CD4-positive, alpha-beta T cell treated with Interleukin-21 for 1 hour (primary cell): ENCODE measurements at places on chromosomes 11 and 22.

- no peak for DNase-seq
Observed at GRCh38 chr11:134282121-134283045, 6.2 kb downstream of the GLB1L3 start.

DNA sequence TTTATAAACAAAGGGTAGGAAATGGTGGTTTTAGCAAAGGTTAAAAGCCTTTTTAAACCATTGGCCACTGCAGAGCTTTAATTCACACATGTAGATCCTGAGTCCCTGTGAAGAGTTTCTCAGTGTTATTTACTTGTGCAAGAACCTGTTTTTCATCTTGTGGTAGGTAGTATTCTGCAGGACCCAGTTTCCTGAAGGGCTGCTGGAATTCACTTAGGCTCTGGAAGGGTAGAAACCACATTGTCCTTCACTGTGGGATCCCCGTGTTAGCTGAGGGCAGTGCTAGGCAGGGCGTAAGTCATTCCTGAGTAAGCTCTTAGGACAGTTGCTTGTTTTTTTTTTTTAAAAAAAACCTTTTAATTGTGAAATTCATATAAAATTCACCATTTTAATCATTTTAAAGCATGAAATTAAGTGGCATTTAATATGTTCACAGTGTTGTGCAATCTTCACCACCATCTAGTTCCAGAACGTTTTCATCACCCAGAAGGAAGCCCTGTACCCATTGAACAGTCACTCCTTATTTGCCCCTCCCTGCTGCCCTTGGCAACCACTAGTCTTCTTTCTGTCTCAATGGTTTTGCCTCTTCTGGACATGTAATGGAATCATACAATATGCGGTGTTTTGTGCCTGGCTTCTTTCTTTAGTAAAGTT is 77.7 kb downstream of the C22orf31 start:
- DNase-seq: no peak

GRCh38 chr11:107567739-107568335 is 2.3 kb upstream of the ALKBH8 start:
- no peak for DNase-seq

- no peak for DNase-seq
Observed at GRCh38 chr11:110038201-110038600, 55.0 kb upstream of the ZC3H12C start.

GRCh38 chr11:118213781-118214180 is 11.0 kb downstream of the JAML start:
- no peak for DNase-seq

GRCh38 chr11:110774138-110775014 is 62.1 kb upstream of the ARHGAP20 start:
- no peak for DNase-seq

DNA sequence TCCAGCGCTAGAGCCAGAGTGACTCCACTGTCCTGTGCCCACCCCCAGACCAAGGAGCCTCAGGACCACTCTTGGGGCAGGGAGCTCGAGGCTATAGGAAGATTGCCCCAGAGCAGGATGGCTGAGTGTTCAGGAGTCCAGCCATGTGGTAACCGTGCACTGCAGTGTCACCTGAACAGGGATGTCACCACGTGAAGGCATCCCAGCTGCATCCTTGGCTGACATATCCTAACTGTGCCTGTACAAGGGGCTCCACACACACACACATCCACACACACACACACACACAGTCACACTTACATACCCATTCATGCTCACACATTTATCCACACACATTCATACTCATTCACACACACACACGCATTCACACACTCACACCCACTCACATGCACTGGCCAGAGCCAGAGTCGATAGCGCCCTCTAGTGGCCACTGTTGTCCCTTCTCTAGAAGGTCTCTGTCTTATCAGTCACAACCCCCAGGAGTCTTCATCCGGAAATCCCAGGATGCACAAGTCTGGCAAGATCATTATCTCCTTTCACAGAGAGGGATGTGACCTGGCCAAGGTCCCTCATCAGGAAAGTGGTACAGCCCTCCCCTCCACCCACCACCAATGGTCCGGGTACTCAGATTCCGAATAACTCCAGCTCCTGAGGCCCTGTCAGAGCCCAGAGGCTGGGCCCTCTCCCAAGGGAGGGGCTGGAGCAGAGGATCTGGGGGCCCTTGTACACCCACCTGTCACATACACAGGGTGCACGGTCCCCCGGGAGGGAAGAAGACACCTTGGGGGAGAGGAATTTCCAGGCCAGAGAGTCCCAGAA is 55.1 kb downstream of the IGLL5 start:
- DNase-seq: peak; percentile 74

DNA sequence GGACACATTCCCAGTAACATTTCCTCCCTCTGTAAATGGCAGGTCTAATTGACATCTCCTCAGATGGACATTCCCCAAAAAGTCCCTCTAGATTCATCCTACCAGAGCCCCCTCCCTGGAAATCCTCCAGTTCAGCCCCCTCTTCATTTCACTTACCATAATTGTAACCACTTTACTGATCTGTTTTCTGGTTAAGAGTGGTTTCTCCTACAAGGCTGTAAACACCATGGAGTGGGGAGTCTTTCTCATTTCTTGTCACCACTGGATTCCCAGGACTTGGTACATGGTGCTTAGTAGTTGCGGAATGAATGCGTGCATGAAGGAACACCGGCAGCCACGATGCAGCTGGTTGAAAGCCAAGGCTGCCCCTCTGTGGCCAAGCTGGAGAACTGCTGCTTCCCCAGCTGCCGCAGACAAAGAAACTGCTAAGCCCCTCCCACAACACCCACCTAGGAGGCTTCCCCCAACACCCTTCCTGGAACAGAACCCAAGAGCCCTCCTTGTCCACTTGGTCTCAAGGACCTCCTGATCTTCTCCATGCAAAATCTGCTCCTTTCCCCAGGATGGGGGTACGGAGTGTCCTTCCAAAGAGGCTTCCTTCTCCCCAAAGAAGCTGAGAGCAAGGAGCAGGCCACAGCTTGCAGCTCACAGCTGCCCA is 18.6 kb upstream of the SCARF2 start:
- peak; percentile 81 for DNase-seq

GRCh38 chr22:39419096-39419495 is 19.5 kb downstream of the TAB1 start:
- DNase-seq: no peak

GRCh38 chr22:38305471-38306448 is 11.5 kb downstream of the CSNK1E start:
- peak; percentile 45 for DNase-seq
